ENCODE measurements at places on chromosomes 4 and X.
A peak's percentile ranks its signal among the peaks of the same experiment; 100 is the strongest.

DNA sequence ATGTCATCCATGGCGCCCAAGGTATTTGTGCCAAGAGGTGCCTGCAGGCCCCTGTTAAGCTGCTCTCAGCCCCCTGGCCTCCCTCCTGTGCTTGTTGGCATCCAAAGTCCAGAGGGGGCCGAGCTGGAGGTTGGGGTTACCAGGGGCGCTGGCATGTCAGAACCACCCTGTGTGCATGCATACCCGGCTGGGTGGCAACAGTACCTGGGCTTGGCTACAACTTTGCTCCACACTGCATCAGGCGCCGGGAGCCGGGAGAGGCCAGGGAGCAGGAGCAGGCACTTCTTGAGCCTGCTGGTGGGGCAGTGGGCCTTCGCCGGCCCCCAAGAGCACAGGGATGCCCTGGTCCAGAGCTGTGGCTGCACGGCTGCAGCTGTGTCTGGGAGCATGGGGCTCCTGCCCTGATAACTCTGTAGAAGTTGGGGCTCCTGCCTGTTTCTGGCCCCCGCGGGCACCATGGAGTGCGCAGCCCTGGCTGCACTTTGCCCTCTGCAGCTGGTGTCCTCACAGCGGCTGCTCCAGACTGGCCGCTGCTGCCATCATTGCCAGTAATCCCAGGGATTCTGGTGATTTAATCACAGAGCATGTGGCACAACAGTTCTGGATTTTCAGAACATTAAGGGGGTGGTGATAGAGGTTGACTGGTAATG lies 130.3 kb downstream of the ARHGAP10 start:
- no peak for DNase-seq

DNA sequence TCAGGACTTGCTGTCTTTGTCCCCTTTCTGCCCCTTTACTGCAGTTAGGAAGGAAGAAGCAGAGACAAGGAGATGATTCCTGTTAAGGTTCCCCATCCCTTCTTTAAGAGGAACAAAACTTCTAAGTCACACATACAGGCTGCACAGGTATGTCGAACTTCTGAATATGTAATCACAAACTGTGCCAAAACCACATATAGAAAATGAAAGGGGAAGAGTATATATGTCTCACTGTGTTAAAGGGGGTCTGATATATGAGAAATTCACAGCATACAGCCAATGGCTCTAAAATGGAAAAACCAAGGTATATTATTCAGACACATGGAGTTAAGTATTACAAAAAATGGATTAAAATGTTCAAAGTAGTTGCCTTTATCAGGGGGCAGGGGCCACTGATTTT lies 11.7 kb downstream of the CFAP97 start:
- DNase-seq: no peak

DNA sequence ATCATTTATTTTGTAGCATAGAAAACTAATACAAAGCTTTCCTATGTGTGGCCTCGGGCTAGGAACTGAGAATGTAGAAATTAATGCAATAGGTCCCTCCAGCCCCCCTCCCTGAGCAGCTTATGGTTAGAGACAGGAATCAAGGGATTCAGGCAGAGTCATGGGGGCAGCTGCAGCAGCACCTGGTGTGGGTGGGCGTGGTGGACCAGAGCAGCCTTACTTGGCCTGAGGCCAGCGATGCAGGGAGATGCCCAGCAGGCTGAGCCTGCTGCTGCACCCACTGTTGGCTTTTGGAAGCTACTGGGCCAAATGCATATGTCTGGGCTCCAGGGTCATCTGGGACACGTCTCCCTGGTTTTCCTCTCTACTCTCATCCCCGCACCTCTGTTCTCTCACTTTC lies 74.0 kb downstream of the STK32B start:
- no peak for DNase-seq

- DNase-seq: no peak
Observed at GRCh38 chrX:56618323-56618722, 54.9 kb downstream of the UBQLN2 start.

DNA sequence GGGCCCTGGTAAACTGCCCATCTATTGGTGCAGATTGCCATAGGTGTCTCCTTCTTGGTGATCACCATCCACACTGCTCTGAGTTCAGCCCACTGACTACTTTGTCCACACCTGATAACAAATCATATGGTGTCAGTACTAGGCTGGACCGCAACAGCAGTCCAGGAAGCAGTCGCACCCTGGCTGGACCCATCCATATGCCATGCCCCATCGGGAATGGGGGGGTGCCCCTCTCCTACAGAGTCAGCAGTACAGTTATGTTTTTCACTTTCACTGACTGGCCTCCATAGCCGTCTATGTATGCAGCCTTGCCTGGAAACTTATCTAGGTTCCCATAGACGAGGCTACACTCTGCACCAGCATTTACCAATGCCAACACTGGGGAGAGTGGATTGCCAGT lies 226.1 kb downstream of the ADGRL3 start:
- no peak for DNase-seq

DNA sequence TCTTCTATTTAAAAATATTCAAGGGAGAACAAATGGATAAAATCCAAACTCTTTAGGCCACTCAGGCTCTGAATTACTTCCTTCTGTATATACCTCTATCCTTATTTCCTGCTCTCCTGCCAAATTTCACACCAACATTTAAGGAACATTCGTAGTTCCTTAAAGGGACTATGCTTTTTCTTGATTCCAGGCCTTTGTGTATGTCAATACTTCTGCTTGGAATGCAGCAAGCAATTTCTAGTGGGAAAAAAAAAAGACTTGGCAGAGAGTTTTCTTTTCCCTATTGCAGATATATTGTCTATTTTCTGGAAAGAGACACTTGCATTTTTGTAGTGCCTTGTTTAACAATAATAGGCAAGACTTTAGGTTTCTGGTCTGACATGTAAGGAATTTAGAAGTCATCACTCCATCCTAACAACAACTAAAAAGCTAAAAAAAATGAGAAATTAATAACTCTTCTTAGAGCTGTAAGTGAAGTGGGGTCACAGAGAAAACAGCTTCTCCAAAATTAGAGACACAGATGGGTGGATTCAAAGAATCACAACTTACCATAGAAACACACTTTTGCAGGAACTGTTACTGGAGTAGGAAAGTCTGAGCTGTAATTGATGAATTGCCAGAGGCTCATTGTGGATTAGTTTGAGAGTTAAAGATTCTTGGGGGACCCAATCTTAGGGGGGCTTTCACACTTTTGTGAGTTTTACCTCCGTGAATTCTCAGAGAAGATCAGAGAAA lies 2.1 kb upstream of the ADH5 start:
- no peak for DNase-seq

DNA sequence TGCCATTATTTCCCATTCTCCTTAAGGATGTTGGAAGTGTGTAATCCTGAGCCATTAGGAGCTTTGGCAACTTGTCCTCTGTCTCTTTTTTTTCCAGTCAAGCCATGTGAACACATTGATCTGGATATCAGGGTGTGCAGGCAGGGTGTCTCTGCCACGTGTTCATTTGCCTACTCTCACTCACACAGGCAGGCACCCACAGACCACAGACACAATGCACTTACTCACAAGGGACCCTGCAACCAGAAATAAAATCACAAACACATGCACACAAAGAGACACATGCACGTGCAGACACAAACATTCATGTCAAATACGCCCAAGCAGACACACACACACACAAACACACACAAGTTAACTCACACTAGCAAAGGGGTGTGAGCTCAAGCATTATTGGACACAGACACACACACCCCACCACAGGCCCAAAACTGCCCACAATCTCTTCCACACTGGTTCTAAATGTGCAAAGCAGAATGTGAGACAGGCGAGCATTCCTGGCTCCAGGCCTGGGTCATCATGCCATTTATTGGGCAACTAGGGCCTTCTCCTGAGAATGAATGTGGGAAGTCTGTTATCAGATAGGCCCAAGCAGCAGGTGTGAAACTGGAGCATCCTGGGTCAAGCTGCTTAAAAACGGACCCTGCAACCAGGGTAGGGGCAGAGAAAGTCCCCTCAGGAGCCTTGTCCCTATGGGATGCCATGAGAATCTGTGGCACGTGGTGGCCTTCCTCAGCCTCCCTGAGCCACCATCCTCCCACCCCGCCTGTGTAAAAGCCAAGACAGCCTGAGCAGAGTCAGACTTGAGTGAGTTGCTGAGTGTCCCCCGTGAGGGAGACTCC lies 63.4 kb downstream of the NBDY start:
- no peak for DNase-seq

DNA sequence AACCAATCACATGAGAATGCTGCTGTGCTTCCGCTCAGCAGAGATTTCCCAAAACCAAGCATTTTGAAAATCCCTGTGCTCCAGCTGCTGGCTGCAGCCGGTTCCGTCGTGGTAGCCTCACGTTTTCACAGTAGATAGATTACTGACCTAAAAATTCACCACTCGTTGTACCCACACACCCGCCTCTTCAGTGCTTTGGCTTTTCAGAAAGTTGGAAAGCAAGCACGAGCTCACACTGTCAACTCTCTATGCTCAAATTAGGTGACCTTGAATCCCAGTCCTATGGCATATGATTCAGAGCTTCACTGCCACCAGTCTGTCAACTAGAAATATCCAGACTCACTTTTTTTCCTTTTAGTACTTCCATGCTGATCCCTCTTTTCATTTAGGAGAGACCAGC lies 168.9 kb downstream of the DCTD start:
- DNase-seq: no peak

DNA sequence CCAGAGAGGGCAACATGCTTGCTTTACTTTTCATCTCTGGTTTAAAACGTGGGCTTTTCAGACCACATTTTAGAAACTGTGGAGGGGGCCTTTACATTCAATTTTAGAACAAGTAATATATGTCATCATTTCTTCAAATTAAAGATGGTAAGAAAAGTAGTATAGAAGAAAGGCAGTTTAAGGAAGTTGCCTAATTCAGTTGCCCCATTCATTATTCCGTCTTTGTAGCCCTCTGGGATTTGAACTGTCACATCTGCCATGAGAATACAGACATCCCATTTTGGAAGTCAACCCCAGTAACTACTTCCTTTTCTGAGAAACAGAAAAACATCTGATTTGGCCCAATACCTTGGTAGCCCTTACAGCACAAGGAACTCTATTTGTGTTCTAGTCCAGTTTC lies 61.2 kb downstream of the PASD1 start:
- DNase-seq: no peak

DNA sequence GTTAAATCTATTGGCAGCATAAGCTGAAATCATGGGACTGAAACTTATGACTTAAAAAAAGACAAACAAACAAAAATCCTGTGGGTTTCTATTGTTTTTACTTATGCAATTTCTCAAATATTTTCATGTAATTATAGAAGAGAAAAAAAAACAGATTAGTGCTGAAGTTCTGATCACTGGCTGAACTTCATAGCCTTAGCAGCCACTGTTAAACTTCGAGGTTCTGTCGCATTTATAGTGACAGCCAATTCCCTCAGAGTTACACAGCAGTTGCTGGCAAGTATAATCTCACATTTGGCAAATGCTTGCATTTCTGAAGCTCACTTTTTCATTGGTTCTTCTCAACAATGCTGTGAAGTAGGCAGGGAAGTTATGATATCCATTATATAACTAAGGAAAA lies 748.9 kb upstream of the MAGEB2 start:
- DNase-seq: no peak

DNA sequence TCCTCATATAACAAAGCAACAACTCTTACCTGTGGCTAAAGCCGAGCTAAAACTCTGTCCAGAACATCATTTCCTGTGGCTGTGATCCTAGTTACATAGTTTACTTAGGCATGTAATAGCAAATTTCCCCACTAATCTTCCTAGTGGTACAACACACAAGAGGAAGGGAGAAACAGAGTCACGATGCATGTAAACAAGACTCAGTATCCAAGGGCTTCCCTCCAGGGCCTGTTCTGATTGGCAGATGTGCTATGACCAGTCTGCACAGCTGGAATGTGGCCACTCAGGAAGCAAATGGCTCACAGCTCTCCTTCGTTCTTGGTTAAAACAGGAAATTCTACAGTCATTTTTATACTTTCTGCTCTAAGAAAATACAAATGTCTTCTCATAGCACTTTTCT lies 49.2 kb upstream of the PRSS48 start:
- DNase-seq: peak; percentile 69

DNA sequence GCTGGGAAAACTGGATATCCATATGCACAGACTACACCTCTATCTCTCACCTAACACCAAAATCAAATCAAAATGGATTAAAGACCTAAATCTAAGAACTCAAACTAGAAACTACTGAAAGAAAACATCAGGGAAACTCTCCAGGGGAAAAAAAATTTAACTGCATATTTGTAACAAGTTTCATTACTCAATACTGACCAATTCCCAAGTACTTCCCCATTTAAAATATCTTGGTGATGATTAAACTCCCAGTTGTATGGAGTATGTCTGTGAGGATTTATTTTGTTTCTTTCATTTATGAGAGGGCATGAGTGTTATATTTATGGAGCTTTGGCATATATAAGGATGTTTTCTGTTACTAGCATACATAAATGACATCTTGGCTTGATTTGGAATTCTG lies 112.3 kb upstream of the IL15 start:
- no peak for DNase-seq

DNA sequence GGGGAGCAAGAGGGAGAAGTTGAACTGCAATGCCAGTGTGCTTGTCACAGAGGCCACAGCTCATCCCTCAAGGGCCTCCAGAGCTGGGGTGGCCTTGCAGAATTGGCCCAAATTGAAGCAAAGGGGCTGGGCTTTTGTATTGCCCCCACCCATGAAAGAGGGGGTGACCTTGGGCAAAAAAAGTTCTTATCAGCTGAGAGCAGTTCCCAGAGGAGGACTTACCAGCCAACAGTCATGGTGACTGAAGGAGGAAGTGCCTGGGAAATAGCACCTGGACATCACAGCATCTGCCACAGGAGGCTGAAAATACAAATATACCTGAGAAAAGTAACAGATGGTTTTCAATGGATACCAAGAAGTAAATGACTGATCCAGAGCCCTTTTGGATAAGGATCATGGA lies 262.4 kb downstream of the MID1IP1 start:
- no peak for DNase-seq

DNA sequence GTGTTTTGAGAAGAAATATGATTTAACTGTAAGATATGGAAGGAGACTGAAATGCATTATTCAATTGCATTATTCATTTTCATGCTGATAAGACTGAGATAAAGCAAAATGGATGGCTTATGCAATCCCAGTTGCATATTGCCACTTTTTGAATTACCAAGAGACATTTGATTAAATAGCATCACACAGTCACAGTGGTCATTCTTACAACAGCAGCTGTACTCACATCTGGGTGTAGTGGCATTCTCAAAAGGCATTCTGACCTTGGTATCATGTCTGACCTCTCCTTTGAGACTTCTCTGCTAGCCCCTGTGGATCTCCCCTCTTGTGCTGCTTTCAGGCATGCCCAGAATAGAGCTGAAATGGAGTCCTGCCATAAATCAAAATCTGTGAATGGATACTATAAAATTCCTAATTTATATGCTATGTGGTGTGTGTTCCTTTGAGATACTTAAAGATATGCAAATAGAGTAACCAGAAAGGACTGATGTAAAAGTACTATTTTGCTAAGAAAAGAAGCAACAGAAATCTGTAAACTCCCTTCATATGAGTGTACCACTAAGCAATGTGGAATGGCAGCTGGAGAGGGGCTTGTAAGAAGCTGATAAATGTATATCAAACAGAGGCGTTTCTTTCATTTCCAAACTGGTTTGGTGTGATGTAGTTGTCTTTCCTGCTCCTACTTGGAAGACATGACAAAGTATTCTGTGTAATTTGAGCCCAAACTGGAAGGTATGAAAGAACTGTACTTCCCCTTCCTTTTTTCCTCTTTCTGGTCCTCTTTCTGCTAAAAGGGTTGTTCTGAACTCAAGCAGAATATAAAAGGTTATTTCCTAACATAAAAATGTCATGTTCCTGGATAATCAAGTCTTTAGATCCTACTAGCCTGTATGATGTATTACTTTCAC lies 25.4 kb upstream of the METAP1 start:
- DNase-seq: no peak
